Renal cortical epithelial cell (primary cell): ENCODE measurements at places on chromosomes 4 and X. TPM values are rescaled to one million over a fixed set of nuclear protein-coding genes. Genes with fewer than 3 reads are reported as not detected.

The C4orf51 gene
- total RNA-seq: not detected in 2 replicates

- DNase-seq: no peak
Observed at GRCh38 chr4:15765391-15765790, 12.7 kb upstream of the CD38 start.

GRCh38 chr4:25814301-25815136 lies 48.3 kb downstream of the SEL1L3 start:
- peak; percentile 19 for DNase-seq

DNA sequence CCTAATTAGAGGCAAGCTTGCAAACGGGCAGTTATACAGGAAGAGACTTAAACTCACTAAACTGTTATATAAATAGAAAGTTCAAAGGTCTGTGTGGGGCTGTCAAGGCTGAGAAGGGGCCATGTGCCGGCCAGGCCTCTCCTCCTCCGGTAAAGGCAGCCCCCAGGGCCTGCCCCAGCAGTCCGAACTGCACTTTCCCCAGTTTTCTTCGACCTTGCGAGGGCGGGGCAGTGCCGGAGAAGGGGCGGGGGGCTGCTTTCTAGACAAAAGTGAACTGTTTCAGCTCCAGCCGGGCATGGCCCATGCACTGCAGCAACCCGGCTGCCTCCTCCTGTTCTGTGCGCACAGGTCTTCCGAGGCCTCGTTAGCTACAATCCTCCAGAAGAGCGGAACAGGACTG lies 4.1 kb downstream of the AFF2 start:
- no peak for DNase-seq

GRCh38 chr4:29151584-29151983 lies 1568.6 kb upstream of the PCDH7 start:
- no peak for DNase-seq
